ENCODE measurements at places on chromosomes 6 and 20. TPM values are rescaled to one million over a fixed set of nuclear protein-coding genes. Genes with fewer than 3 reads are reported as not detected.

Gene CRYBG1
- total RNA-seq = 20.4 TPM

Gene ADNP
- 21.4 TPM for total RNA-seq

Gene MRAP2
- 0.43 TPM for total RNA-seq

Gene OLIG3
- not detected for total RNA-seq

Gene HLA-G
- total RNA-seq = not detected

Gene ERGIC3
- total RNA-seq = 169 TPM

Gene PLG
- total RNA-seq = not detected

Gene ZNF391
- 0.13 TPM for total RNA-seq

Gene GPR6
- total RNA-seq = not detected

Gene ZSWIM3
- 6.1 TPM for total RNA-seq

Gene TMEM170B
- 1.2 TPM for total RNA-seq

Gene RAET1L
- total RNA-seq = not detected

Gene NEDD9
- 0.33 TPM for total RNA-seq

Gene EDN3
- total RNA-seq = not detected

Gene TPD52L1
- 18.1 TPM for total RNA-seq

Gene CLIC5
- total RNA-seq = not detected

Gene PKIB
- total RNA-seq = 0.23 TPM

Gene KHDC1
- total RNA-seq = 4.2 TPM

Gene SNAP25
- 2.9 TPM for total RNA-seq

Gene DSN1
- 24.4 TPM for total RNA-seq

Gene PDE7B
- total RNA-seq = 1.3 TPM

Data from HT1080 (cell line).